Naive thymus-derived CD4-positive, alpha-beta T cell (primary cell): ENCODE measurements at places on chromosomes 11 and 22.
A peak's percentile ranks its signal among the peaks of the same experiment; 100 is the strongest.

DNA sequence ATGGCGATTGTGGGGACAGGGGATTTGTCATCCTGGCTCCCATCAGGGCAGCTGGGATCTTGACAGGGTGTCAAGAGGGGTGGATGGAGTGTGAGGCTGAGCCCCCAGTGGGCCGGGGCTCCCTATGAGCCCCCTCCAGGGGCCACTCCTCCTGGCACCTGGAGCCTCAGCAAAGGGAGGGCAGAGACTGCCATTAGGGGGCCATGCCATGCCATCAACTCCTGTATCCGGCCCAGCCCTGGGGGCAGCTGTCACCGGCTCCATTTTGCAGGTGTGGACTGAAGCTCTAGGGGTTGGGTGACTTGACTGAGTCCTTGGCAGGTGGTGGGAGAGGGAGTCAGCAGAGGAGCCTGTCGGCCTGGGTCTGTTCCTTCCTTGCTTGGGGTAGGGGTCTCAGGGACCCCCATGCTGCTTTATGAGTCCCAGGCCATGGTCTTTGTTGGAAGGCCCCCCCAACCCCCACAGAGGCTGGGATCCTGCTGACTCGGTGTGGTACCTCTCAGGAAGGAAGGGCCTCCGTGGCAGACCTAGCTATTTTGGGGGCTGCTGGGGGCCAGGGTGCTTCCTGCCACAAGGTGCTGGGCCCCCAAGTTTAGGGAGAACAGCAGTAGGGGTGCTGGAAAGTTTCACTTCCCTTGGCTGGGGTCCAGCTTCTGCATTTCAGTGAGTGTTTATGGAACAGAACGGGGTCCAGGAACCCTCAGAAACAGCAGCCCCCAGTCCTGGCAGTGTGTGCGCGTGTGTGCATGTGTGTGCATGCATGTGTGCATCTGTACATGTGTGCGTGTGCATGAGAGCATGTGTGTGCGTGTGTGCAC is 1.5 kb downstream of the ACY3 start:
- DNase-seq = no peak

DNA sequence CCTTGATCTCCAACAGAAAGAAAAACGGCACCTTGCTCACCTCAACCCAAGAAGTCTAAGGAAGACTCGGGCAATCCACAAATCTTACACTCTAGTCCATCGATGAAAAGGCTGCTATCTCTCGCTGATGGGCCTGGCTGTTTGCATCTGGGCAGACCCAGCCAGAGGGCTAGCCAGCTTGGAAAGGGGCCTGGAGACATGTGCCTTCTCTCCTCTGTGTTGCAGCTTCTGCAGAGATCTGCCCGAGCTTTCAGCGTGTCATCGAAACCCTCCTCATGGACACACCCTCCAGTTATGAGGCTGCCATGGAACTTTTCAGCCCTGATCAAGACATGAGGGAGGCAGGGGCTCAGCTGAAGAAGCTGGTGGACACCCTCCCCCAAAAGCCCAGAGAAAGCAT is 3.2 kb downstream of the SCGB1A1 start:
- DNase-seq = no peak

DNA sequence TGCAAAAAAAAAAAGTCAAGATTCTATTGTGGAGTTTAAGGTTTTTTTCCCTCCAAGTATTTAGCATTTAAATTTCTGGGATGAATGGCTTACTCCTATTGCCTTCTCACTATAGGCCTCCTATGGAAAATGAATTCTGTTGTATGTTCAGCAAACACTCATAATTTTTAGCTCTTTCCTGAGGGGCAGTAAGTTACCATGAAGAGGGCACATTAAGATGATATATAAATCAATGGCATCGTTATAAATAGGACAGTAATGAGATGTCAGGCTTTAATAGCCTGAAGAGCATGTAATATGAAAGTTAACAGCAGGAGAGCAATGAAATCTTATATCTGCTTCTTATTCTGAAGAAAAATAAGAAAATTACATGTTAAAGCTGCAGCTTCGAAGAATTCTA is 32.9 kb downstream of the C11orf87 start:
- no peak for DNase-seq

- DNase-seq = no peak
Measured at GRCh38 chr22:17678817-17679385, 40.3 kb downstream of the BCL2L13 start.

- no peak for DNase-seq
Measured at GRCh38 chr11:114098927-114099326, 39.4 kb downstream of the ZBTB16 start.

GRCh38 chr22:49303781-49304461 is 523.8 kb downstream of the BRD1 start:
- no peak for DNase-seq

DNA sequence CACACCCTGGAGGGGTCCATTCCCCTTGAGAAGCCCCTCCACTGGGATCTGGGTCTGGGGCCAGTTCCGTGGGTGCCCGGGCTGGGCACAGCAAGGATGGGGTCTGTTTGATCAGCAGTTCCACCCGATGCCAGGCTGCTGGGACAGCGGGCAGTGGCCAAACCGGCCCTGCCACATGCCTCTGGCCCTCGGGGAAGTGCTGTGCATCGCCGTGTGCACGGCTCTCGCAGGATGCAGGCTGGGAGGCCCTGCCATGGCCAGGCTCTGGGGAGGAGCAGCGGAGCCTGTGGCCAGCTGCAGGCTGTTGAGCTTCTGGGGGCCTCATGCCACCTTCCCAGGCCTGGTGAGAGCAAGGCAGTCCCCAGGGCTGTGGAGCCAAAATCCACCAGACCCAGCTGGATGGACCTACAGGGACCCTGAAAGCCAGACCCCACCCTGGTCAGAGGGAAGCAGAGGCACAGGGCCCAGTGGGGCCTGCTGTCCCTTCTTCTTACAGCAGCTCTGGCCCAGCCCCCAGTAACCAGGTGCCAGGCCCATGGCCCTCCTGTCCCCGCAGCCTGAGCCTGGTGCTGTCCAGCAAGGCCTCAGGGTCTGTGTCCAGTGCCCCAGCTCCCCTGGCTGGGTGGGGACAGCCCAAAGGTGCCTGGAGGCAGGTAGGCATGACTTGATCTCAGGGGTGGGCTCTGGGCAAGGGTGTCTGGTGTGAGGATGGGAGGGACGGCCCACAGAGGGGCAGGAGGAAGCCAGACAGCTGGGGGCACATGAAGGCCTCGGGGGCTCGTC is 57.3 kb downstream of the WNT7B start:
- no peak for DNase-seq

GRCh38 chr22:17258015-17258787 is 39.0 kb upstream of the ADA2 start:
- DNase-seq = peak; percentile 40

- no peak for DNase-seq
Measured at GRCh38 chr11:13259374-13259773, 18.2 kb upstream of the BMAL1 start.

- DNase-seq = no peak
Measured at GRCh38 chr11:86383041-86383955, 8.6 kb downstream of the CCDC81 start.

DNA sequence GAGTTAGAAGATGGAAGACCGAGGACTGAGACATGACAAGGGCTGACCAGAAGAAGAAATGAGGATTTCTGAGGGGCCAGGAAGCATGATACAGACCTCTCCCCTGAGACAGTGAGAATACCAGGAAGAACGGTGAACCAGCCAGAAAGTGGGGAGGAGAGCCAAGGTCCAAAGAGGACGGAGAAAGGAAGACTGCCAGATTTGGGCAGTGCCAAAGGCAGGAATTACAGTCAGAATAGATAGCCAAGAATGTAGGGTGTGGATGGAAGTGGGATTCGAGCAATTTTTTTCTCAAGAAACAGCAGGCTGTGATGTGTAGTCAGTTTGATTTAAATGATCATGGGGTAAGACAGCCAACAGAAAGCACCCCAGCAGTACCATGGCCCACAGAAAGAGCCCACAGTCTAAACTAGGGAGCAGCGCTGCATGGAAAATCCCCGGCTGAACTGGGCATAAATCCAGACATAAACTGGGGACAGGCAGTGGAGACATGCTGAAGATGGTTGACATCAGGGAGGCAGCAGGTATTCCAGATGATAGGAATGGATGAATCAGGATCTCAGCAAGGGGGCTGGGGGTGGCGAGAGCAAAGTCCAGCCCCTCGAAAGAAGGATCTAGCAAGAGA is 67.3 kb upstream of the BARX2 start:
- no peak for DNase-seq

GRCh38 chr11:4578624-4579023 is 2.9 kb upstream of the OR52I2 start:
- no peak for DNase-seq

DNA sequence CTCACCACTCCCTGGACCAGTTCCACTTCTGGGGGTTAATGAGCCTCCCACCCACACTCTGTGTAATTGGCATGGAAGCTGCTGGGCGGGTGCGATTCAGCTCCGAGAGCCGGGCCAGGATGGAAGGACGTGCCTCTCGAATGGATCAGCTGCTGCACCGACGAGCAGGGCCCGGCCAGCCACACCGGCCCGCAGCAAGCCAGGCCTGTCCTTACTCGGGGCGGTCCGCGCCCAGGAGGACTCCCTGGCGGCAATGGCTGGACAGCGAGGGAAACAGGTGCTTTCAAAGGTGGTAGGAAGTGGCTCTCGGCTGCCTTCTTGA is 4.3 kb upstream of the SHISAL1 start:
- DNase-seq = no peak

DNA sequence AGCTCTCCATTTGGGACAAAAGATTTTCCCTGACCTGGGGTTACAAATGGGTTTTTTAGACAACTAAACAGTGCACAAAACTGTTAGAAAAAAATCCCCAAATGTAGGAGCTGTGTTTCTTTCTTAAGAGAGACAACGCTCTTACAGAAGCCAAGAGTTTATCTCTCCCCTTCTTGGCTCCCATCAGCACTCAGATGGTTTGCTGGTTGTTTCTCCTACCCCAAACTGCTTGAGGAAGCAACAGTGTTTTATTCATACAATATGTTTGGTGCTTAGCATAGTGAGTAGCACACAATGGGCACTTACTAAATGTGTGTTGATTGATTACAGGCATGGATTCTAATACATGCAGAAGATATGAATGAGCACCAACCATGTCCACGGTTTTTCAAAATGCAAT is 209.5 kb upstream of the ANO5 start:
- DNase-seq = no peak

DNA sequence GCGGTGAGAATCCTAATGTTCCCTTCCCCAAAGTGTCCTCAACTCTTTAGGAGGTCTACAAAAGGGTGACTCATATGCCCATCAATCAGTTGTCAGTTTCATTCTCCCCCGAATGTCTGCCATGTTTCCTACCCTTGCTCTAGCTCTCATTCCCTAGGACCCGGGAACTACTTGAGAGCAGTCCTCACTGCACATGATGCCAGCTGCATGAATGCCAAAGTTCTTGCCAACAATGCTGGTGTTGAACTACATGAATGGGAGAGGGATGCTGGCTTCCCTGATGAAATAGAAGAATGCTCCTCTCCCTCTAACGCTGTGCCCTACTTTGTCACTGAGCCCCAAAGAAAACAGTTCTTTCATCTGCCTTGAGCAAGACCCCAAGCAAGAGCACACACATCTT is 12.5 kb upstream of the FSHB start:
- DNase-seq = no peak

GRCh38 chr22:19892925-19893324 is 38.3 kb upstream of the GNB1L start:
- DNase-seq = no peak
